ENCODE measurements at places on chromosomes 6 and 20.
A peak's percentile ranks its signal among the peaks of the same experiment; 100 is the strongest.

DNA sequence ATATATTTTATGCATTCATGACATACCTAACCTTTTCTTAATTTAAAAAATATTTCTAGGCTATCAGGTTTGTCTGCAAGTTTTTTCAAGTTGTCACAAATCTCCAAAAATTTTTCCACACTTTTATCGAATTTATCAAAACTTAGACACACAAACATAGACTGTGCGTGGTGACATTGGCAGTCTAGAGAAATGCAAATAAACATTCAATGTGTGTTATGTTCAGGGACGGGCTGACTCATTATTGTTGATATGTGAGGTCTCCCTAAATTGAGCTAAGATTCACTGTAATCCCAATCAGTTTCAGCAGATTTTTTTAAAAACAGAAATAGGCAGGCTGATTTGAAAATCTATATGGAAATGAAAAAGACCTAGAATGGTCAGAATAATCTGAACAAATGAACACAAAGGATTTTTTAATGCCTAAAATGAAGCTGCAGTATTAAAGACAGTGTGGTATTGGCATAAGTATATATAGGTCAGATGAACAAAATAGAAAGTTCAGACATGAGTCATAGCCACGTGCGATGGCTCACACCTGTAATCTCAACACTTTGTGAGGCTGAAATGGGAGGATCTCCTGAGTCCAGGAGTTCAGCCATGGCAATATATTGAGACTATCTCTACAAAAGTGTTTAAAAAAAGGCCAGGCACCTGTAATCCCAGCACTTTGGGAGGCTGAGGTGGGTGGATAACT lies 19.2 kb downstream of the BLTP3A start:
- DNase-seq = no peak

DNA sequence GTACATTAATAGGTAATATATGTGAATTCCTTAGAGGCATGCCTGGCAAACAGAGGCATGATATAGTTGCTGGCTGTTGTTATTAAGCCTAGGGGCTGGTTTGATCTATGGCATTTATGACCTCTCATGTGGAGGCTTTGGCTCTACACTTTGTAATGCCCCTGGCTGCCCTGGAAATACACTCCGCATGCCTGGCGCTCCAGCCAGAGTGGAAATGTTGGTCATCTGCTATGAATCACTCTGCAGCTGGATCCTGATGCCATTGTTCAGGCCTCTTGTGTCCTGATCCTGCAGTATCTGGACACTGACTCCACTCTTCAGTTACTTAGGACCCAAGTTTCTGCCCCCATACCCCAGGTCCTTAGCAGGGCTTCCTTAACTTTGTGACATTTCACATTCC lies 200.5 kb upstream of the PCSK2 start:
- DNase-seq = no peak

DNA sequence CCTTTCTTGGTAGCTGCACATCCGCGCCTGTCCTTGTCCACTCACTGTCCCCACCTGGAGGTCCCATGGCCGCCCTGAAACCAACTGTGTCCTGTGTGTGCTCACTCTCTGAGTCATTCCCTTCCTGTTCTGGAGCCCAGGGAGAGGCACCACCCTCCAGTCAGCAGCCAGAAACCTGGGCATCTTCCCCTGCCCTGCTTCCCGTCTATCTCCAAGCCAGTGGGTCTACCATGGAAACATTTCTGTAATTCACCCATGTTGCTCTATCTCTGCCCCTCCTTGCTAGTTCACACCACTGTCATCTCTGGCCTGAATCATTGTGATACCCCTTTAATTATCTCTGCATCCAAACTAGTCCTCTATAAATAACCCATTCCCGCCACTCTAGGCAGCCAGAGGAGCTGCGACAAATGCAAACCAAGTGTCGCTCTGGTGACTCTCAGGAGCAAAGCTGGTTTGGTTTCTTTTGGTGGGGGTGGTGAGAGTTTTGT lies 28.8 kb upstream of the SYNJ2 start:
- no peak for DNase-seq

- peak; percentile 42 for DNase-seq
These were observed 709 bp downstream of the SCAND1 start for GRCh38 chr20:35953387-35954199.

DNA sequence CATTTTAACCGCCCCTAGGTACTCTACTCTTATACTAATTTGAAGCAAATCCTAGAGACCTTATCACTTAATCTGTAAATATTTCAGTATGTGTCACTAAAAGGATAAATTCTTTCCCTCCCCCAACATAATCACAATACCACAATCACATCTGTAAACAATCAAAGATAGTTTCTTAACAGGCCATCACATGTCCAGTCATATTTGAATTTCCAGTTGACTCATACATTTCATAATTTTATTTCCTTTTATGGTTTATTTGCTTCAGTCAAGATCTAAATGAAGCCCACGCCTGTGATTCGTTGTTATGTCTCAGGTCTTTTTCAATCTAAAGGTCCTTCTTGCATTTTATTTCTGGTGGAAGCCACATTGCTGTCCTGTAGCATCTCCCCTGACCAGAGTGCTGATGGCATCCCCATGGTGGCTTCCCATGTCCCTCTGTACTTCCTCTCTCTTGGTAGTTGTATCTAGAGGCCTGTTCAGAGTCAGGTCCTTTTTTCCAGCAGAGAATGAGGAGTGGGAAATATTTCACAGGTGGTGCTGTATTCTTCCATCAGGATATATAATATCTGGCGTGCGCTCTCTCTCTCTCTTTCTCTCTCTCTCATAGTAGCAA lies 128.6 kb upstream of the SLC22A23 start:
- DNase-seq = no peak

DNA sequence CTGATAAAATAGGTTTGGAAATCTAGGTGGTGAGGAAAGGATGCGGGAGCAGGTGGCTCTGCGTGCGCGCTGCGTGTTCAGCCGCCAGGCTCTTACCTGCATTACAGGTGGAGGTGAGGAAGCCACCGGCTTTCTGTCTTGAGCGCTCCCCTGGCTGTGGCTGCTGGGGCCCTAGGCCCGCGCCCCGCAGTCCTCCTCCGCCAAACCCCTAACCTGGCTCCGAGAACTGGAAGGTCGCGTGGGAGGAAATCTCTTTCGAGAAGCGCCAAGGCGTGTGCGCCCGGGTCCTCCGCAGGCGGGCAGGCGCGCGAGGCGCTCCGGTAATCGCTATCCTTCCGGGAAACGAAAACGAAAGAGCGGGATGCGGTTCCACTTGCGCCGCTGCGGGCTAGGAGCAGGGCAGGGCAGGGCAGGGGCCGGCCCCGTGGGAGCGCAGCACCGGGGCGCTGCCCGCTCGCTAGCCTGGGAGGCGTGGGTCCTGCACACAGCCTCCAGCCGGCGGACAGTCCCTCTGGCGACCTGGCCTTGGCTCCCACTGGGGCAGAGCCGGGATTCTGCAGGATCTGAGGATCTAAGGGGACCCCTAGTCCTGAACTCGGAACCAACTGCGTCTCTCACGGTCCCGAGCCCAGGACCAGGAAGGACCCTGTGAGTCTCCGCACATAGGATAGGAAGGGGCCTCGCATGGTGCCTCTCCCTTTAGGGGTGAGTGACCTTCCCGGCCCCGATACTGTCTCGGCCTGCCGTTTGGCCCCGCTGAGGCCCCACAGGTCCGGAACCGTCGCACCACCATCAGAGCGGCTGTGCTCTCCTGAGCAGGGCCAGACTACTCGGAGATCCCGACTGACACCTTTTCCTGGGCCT lies at the start of gene ETV7:
Gene ETV7 (minus strand): TSS at position 230 of the 864 bp plus-strand sequence. CDS start 128 bp downstream, at position 102.
- no peak for DNase-seq

DNA sequence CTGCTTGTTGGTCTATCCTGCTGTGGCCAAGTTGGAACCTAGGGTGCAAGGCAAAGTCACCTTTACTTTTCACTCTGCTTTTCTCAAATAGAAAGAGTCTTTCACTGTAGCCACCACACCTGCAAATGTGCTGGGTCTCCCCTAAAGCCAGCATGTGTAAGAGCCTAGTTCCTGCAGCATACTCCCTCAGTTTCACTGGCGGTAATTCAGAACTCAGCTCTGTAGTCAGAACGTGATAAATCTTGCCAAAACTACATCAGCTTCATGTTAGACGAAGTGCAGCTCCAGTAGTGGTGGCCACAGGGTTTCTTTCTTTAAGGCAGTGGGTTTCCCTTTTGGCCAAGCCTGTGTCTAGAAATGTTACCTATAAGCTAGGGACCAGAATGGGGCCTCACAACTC lies 72.0 kb upstream of the HMGCLL1 start:
- no peak for DNase-seq

Measured in NCI-H1092 (cell line).